ENCODE measurements at places on chromosomes 3 and 15. TPM values are rescaled to one million over a fixed set of nuclear protein-coding genes. Genes with fewer than 3 reads are reported as not detected.

DNA sequence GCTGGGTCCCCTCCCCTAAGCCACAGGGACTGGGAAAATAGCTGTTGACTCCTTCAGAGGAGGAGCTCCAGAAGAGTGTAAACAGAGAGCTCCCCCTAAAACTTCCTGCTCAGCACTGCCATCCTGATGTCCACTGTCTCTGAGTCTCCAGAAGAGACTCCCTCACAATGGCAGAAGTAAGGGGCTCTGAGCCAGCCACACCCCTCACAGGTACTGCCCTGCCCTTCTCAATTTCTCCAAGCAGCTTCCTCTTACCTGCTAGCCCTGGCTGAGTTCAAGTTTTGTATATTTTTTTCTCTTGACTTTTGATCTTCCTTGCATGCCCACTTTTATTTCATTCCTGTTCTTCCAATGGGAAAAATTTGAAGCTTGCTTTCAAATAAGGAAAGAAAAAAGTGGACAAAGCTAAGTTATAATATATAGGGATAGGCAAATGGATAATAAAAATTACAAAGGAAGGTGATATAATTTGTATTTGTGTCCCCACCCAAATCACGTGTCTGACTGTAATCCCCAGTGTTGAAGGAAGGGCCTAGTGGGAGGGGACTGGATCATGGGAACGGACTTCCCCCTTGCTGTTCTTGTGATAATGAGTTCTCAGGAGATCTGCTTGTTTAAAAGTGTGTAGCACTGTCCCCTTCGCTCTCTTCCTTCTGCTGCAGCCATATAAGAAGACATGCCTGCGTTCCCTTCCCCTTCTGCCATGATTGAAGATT, 442.2 kb upstream of the WNT5A start:
- DNase-seq = no peak

DNA sequence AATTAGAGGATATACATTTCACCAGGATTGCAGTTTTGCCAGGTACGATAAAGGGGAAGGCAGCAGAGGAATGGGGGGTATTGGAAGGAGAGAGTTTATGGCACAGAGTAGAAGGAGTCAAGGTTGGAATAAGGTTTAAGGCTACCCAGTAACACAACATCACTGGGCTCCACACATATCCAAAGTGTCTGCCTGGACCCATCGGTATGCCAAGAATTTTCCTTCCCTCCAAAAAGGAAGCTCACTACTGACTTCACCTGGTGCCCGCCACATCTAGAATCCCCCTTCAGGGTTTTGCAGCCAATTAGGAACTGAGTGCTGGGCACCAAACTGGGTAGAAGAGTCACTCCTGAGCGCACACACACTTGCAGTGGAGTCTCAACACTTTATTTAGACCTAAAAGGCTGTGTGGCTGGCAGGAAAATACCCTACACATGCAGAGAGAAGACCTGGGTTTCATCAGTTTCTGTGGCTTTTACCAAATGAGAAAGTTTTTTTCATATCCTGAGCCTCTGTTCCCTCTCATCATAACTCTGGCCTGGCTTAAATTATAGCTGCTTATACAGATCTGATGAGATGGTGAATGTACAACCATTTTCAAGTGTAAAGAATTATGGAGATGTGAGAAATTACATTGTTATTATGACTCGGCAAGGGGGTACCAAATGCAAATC, 190.8 kb upstream of the LPP start:
- no peak for DNase-seq

DNA sequence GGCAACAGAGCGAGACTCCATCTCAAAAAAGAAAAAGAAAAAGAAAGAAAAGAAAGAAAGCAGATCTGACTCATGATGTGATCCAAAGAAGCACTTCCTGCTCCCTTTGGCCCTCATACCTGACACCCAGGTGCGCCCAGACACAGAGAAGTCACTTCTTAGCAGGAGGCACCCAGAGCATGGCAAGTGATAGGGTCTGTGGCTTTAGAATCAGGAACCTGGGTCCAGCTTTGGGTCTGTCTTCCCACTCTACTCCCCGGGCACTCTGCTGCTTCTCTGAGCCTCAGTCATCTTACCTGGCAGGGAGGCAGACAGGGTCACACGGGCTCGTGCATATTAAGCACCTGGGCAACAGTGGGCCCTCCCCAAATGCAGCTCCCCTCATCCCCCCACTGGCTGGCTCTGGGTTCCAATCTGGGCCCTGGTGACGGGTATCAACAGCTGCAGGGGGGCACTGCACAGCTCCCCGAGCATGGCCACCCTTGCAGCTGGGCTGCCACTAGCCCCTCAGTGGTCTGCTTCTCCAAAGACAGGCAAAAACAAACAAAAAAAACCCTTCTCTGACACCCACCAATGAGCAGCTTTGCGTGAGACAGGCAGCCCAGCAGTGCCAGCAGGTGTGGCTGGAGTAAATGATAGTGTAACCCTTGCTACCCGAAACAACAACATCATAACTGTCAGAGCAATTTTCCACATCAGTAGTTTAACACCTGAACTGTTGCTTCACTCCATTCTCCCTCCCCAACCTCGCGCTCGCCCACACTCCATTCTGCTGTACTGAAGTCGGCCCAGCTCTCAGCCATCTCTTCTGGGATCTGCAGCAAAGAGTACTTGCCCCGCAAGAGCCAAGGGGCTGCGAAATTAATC, 99.8 kb downstream of the MEGF11 start:
- DNase-seq = no peak

DNA sequence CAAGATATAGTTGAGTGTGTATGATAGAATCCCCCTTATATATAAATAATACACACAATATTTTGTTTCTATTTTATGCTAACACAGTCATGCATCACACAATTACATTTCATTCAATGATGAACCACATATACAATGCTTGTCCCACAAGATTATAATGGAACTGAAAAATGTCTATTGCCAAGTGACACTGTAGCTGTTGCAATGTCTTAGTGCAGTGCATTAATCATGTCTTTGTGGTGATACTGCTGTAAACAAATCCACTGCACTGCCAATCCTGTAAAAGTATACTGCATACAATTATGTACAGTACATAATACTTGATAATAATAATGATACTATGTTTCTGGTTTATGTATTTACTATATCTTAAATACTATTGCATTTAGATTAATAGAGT, 512.1 kb upstream of the CNTN3 start:
- DNase-seq = no peak

GRCh38 chr3:144364737-144365136, 393.1 kb downstream of the DIPK2A start:
- DNase-seq = no peak

DNA sequence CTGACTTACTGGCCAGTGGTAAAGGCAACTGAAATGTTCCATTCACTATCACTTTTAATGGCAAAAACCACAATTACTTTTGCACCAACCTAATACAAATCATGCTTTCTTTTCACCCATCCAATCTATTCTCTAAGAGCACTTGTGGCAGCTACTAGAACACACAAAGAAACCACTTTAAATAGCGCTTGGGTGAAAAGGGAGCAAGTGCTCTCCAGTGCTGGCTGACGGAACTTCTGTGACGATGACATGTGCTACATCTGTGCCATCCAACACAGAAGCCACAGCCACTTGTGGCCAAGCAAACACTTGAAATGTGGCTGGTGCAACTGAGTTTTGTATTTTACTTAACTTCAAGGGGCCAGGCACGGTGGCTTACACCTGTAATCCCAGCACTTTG, 18.9 kb downstream of the SH3BP5 start:
- no peak for DNase-seq

DNA sequence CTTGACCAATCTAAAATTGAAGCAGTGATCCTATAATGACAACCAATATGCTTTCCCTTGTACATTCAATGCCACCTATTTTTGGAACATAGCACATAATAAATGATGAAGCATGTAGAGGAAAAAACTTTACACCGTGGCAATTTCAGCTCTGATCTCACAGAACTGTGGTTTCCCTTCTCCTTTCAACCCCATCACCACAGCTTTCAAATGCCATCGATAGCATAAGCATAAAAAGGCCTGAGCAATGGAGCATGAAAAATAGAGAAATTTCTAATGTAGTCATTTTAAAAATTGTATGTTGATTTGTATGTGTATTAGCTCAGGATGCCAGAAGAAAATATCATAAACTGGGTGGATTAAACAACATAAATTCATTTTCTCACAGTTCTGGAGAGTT, 406.0 kb upstream of the TMCO5A start:
- DNase-seq = no peak

Gene PLCB2
- 145 TPM for total RNA-seq

Gene MEIS2
- 103 TPM for total RNA-seq

Gene SNX33
- total RNA-seq = 13.9 TPM

Gene NISCH
- 28.9 TPM for total RNA-seq

Gene COL8A1
- not detected for total RNA-seq
